ENCODE measurements at places on chromosomes 6 and 20. TPM values are rescaled to one million over a fixed set of nuclear protein-coding genes. Genes with fewer than 3 reads are reported as not detected.

DNA sequence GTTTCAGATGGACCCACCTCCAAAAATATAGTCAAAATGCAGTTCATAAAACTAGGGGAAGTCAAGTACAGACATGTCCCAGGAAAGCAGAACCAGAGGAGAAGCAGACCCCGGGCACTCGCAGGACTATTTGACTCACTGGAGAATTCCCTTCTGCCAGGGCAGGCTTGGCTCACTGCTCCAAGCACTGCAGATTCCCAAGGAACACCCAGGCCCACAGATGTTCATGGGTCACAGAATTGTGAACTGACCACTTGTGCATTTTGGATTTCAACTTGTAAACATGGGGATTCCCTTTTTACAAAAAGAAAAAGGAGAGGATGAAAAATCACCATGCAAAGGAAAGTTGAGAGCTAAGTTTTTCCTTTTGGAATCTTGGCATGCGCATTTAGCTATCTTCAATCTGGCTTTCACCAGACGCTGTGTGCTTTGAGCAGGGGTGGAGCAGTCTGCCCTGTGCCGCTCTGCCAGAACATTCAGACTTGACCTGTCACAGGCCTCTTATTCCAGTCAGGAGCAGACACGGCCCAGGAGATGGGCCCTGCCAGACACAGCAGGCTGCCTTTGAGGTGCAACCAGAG is 237.5 kb upstream of the TAB2 start:
- H3K27ac ChIP-seq = no peak overlapping the region
- H3K4me1 ChIP-seq = no peaks in the 10 kb centered on the region
- H3K27me3 ChIP-seq = no peaks in the 10 kb centered on the region
- no peak overlapping the region for H3K4me3 ChIP-seq
- no peaks in the 10 kb centered on the region for H3K36me3 ChIP-seq

DNA sequence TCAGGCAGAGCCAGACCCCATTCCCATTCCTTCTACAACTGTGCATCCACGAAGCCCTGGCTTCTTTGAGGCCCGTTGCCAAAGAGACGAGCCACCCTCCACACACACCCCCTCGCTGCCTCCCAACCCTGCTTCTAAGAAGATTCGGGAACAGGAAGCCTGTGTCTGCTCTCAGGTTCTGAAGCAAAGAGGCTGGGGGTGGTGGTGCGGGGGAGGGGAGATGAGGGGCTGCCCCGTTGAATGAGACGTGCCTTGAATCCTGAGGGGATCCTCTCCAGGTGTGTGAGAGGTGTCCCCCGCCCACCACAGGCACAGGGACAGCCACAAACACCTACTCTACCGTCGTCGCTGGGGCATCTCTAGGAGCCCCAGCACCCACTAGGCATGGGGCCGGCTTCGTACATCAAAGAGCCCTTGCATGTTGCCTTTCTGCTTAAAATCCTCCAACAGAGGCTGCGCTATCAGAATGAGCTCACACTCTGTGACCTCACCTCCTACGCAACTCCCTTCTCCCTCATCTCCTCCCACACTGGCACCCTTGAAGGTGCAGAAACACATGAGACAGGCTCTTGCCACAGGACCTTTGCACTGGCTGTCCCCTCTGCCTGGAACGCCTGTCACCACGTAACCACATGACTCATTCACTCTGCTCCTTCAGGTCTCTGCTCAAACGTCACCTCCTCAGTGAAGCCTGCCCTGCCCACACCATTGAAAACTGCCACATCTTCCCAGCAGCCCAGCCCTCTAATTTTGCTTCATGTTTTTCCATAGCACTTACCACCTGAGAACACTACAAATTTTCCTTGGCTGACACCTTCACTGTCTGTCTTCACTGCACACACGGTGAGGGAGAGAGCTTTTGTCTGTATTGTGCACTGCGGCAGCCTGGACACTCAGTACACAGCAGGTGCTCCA is 58.5 kb downstream of the PREX1 start:
- no peaks in the 10 kb centered on the region for H3K36me3 ChIP-seq
- DNase-seq = peak; percentile 27
- peaks cover 7% of the 10 kb centered on the region for H3K4me1 ChIP-seq
- H3K27ac ChIP-seq = no peak overlapping the region
- peaks cover 95% of the 10 kb centered on the region for H3K27me3 ChIP-seq
- no peak overlapping the region for H3K4me3 ChIP-seq

- DNase-seq = no peak
- H3K4me3 ChIP-seq = no peak overlapping the region
- no peaks in the 10 kb centered on the region for H3K4me1 ChIP-seq
- H3K27me3 ChIP-seq = no peaks in the 10 kb centered on the region
- no peak overlapping the region for H3K27ac ChIP-seq
These were observed 20.2 kb downstream of the RIPK1 start for GRCh38 chr6:3088446-3088845.

Gene CASS4
- 0.27 TPM for total RNA-seq

DNA sequence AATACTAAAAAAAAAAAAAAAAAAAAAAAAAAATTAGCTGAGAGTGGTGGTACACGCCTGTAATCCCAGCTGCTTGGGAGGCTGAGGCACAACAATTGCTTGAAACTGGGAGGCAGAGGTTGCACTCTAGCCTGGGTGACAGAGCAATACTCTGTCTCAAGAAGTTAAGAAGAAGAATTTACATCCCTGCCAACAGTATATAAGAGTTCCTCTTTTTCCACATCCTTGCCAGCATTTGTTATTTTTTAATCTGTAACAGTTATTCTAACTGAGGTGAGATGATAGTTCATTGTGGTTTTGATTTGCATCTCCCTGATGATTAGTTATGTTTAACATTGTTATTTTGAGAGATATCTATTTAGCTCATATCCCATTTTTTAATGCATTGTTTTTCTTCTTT is 20.3 kb upstream of the DYNLRB1 start:
- no peak overlapping the region for H3K27ac ChIP-seq
- no peaks in the 10 kb centered on the region for H3K27me3 ChIP-seq
- DNase-seq = no peak

DNA sequence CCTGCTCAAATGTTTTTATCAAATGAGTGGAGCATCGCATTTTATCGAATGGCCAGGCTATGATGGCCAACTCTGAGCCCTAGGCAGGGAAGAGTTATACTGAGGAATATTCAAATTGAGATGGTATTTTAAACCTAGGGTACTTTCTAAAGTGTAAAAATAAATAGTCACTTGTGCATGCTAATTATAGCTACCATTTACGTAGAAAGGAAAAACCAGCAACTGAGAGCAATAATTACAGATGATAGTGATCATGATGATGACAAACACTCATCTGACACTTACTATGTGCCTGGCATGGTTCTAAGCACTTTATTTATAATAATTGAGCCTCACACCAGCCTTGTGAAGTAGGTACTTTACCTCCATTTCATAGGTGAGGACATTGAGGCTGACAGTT is 455.7 kb downstream of the CD83 start:
- H3K4me1 ChIP-seq = peaks cover 8% of the 10 kb centered on the region
- H3K4me3 ChIP-seq = no peak overlapping the region
- no peaks in the 10 kb centered on the region for H3K36me3 ChIP-seq
- no peak overlapping the region for H3K27ac ChIP-seq

Gene AVP
- not detected for total RNA-seq

DNA sequence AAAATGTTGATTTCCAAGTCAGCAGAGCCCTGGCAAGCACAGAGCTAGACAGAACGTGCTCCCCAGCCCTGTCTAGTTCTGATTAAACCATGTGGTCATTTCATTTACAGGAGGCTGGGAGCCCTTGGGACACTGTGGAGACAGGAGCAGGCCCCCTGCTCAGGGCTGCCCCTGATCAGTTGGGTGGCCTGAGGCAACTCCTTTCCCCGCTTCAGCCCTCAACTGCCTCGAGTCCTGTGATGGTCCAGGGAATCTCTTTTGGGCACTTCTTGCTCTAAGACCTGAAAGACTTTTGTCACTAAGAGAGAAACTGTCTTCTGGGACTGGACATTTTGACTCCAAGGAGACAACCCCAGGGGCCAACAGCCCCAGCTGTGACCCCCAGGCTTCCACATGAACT is 13.5 kb downstream of the DYNLRB1 start:
- no peak overlapping the region for H3K4me3 ChIP-seq
- no peak for DNase-seq
- H3K4me1 ChIP-seq = peaks cover 51% of the 10 kb centered on the region

DNA sequence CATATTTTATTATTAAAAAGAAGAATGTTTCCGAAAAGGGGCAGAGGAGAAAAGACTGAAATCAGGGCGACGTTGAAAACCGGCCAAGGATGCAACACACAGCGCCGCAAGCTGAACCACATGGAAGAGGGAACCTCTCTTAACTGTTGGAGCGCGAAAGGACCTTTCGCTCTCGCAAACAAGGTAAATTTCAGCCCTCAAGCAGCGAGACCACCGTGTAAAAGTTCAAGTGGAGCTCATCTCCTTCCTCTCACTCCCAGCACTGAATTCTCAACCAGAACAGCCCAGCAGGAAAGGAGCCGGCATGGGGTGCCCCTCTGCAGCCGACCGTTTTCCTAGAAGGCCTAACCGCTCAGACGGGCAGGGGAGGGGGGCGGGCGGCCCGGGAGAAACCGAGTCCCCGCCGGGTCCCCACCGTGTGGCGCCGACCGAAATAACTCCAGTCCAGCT is 621 bp downstream of the GPR63 start:
- peaks cover 8% of the 10 kb centered on the region for H3K4me1 ChIP-seq
- H3K36me3 ChIP-seq = peaks cover 23% of the 10 kb centered on the region
- DNase-seq = no peak
- H3K4me3 ChIP-seq = peak overlapping the region; percentile 100
- H3K27me3 ChIP-seq = peaks cover 9% of the 10 kb centered on the region

DNA sequence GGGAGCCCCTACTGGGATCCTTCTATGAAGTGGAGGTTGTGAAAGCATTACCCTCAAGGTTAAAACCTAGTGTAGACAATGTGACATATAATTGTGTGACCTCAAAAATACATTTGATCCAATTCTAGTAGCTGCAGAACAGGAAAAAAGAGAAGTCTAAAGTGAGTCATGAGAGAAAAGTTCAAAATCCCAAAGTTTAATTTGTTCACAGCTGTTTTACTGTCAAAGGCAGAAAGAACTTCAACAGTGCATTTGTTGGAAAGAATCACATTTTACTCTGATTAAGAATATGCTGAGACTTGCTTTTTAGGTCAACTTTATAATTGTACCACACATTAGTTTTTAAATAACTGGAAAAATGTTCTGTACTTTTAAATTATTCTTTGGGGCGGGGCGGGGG is 1027.4 kb upstream of the FLRT3 start:
- no peaks in the 10 kb centered on the region for H3K4me1 ChIP-seq
- H3K27me3 ChIP-seq = no peaks in the 10 kb centered on the region
- no peak overlapping the region for H3K27ac ChIP-seq
- DNase-seq = no peak
- H3K4me3 ChIP-seq = no peak overlapping the region

Gene SIM1
- total RNA-seq = not detected

DNA sequence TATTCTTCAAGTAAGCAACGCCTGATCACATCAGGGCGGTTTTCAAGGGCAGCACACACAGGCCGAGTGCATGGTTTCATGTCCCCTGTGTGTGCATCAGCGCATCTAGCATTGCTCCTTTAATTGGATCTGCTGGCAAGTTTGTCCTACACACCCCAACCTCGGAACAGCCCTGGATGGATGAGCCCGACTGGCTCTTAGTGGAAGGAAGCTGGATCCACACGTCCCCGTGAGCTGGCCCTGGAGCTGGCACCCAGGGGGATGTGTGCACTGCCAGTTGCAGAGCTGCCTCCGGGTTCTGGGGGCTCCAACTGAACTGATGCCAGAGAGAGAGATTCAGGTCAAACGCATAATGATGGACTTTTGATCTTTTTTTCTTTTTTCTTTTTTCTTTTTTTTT is 39.2 kb upstream of the QKI start:
- peaks cover 6% of the 10 kb centered on the region for H3K27me3 ChIP-seq
- no peaks in the 10 kb centered on the region for H3K4me1 ChIP-seq

- no peaks in the 10 kb centered on the region for H3K27me3 ChIP-seq
- DNase-seq = peak; percentile 61
- no peaks in the 10 kb centered on the region for H3K4me1 ChIP-seq
- H3K4me3 ChIP-seq = no peak overlapping the region
- H3K36me3 ChIP-seq = peaks cover 23% of the 10 kb centered on the region
- H3K27ac ChIP-seq = no peak overlapping the region
These were observed 3.1 kb downstream of the HM13 start for GRCh38 chr20:31517373-31517772.

DNA sequence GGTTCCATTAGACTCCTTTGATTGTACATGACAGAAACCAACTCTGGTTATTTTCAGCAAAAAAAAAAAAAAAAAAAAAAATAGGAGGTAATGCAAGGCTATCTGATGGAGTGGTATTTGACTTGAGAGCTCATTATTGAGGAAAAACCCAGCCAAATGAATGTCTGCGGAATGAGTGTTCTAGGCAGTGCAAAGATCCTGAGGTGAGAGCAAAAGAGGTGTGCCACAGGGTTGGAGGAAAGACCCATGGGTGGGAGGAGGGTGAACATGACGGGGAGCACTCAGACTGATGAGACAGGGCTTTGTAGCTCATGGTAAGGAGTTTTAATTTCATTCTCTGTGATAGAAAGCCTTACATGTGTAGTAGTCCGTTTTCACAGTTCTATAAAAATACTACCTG is 188.9 kb downstream of the TSHZ2 start:
- DNase-seq = no peak
- no peak overlapping the region for H3K4me3 ChIP-seq
- H3K36me3 ChIP-seq = no peaks in the 10 kb centered on the region
- H3K4me1 ChIP-seq = peaks cover 12% of the 10 kb centered on the region
- no peaks in the 10 kb centered on the region for H3K27me3 ChIP-seq

GRCh38 chr6:46862381-46862780 is 59.4 kb downstream of the ADGRF5 start:
- no peaks in the 10 kb centered on the region for H3K27me3 ChIP-seq
- no peak overlapping the region for H3K4me3 ChIP-seq
- no peaks in the 10 kb centered on the region for H3K36me3 ChIP-seq

DNA sequence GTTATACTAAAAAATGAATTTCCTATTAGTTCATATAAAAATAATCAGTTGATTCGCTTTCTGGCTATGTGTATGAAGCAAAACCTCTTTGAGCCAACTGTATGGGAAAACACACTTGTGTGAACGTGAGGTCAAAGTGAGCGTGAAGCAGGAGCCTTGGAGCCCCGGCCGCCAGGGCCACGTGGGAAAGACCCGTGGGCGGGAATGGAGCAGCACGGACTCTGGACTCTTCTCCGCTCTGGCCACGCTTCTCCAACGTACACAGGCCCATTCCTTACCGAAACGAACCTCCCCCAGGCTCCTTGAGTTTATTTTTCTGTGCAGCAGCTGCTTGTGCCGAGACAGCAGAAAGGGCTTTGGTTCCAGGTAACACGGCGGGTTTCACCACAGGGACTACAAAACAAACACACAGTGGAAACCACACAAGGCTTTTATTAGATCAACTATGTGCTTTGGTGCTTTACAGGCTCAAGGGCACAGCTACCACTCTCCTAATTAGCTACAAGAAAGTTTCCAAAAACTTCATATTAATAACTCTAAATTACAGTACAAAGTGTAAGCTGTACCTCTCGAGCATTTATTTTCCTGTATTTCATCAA is 62.7 kb downstream of the TAF4 start:
- H3K27ac ChIP-seq = no peak overlapping the region
- H3K4me3 ChIP-seq = no peak overlapping the region
- DNase-seq = no peak
- no peaks in the 10 kb centered on the region for H3K4me1 ChIP-seq

- H3K27ac ChIP-seq = no peak overlapping the region
- no peaks in the 10 kb centered on the region for H3K36me3 ChIP-seq
- no peak overlapping the region for H3K4me3 ChIP-seq
- no peak for DNase-seq
These were observed 47.4 kb upstream of the SAMD3 start for GRCh38 chr6:130269969-130270635.

Gene CLIC1
- 943 TPM for total RNA-seq

Gene MCCD1
- not detected for total RNA-seq

GRCh38 chr6:14578994-14579393 is 461.4 kb downstream of the CD83 start:
- no peaks in the 10 kb centered on the region for H3K4me1 ChIP-seq
- H3K36me3 ChIP-seq = no peaks in the 10 kb centered on the region
- DNase-seq = no peak
- H3K4me3 ChIP-seq = no peak overlapping the region

All from Calu3 (cell line).